ENCODE measurements at places on chromosomes 6 and 20.

GRCh38 chr6:98380589-98380988 is 453.8 kb upstream of the POU3F2 start:
- no peak for DNase-seq

DNA sequence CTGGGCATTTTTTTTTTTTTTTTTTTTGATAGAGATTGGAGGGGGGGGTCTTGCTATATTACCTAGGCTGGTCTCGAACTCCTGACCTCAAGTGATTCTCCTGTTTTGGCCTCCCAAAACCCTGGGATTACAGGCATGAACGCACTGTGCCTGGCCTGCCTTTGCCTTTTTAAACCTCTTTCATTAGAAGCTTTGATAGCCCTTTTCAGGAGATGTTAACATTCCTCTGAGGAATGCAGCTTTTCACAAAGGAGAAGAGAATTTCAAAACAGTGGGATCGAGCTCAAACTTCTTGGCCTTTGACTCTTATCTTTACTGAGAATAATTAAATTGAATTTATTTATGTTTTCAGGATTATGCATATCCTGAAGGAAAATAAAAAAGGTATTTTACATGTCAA is 31.3 kb downstream of the SLC26A8 start:
- no peak for DNase-seq

- no peak for DNase-seq
Observed at GRCh38 chr20:37378785-37379598, 33.1 kb downstream of the SRC start.

DNA sequence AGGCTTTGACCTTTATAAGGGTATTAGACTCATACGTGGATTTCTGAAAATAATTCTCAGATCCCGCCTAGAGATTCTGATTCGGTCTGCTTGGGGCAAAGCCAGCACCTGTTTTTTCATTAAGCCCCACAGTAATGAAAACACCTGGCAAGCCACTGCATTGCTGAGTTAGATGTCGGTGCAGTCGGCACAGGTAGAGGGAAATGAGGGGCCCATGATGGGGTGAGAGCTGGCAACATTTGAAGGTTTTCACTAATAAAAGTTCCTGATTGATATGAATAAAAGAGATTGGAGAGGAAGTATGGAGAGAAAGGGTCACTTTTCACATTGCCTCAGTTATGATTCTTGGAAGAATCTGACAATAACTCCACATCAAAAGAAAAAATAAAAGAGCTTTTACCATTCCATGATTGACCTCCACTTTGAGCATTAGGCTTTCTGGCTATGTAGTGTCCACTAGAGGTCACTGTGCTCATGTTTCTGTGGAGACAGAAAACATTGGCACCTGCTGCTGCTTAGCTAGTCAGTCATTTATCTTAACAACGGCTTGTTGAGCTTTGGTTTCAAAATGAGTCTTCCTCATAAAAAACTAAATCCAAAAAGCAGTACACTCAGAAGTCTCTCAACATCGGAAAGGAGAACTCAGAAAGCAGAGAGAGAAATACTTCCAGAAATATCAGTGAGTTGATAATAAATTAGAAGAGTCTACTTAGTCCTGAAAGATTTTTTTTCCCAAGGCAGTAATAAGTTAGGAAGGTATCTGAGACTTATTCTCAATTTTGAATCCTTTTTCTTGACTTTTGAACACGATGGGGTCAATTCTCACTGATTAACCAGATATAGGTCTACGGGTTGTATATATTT is 53.3 kb upstream of the KLHL31 start:
- DNase-seq = no peak

GRCh38 chr20:14445902-14446301 is 108.5 kb upstream of the FLRT3 start:
- DNase-seq = no peak

GRCh38 chr20:46799781-46800408 is 90.4 kb downstream of the SLC2A10 start:
- no peak for DNase-seq

- DNase-seq = no peak
Observed at GRCh38 chr6:19665613-19665909, 171.6 kb upstream of the ID4 start.

- no peak for DNase-seq
Observed at GRCh38 chr6:66662721-66663507, 955.9 kb upstream of the EYS start.

DNA sequence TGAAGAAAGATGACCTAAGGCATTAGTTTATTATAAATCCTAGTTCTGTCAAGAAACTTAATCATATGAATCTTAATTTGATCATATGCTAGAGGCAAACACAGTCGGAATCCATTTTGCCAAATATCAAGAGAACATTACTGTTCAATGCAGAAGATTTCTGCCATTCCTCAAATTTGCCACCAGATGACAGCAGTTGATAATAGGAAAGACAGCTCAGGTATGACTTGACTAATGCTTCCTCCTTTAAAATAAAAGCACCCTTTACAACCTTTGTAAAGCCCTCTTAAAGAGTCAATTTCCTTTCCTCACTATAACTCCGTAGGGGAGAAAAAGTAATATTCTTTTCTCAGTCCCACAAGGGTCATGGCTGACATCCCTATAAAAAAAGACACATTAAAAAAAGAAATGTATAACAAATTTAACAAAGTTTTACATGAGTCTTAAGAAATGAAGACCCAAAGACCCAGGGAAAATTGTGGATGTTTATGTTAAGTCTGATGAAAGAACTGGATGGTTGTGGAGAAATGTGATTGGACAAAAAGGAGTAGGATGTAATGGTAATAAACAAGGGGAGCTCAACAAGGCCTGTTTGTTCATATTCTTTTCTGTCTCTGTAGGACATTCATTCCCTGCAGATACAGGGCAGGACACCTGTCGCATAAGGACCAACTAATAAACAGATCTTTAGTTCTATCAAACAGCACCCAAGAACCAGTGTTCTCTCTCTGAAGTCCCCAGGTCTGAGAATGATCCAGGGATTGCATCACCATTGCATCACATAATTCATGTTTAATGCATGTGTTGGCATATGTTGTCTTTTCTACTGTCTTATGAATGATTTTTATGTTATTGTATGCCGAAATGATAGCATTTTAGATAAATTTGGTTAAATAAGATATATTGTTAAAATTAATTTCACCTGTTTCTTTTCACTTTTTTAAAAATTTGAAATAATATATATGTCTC is 23.0 kb upstream of the IL17A start:
- no peak for DNase-seq

DNA sequence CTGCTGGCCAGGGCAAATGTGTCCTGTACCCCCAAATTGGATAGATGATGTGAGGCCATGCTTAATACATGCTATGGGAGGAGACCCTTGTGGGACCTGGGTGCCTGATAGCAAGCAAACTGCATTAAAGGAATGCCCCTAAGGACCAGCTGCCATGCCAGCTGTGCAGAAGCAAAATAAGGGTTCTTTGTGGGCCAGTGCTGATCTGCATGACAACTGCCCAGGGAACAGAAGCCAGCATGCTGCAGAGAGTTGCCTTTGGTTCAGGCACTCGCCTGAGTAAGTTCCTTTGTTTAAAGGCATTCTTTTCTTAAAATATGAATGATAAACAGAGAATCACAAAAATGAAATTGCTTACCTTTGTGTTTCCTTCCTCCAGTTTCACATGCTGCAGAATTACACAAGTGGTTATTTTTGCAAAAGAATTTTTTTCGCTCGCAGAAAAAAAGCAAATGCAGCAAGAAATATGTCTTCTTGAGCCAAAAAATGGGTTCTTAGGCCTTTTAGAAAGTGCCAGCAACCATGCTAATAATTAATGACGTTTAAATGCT is 6.9 kb upstream of the SYNDIG1 start:
- no peak for DNase-seq

DNA sequence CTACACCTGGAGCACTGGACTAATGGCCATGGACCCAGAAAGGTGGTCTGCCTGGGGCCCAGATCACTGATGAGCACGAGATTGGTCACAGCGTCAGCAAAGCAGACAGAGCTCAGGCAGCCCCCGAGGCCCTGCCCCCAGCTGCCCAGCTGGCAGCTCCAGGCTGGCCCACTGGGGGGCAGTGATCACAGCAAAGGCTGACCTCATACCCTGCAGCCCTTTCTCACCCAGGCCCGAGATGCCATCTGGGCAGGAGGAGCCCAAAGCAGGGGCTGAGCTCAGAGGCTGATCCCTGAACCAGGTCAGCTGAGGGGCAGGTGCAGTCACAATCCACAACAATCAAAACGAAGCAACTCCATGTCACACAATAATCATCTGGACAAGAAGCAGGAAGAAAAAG is 4.1 kb downstream of the MAP1LC3A start:
- no peak for DNase-seq
